ENCODE measurements at places on chromosomes 2 and 18. TPM values are rescaled to one million over a fixed set of nuclear protein-coding genes. Genes with fewer than 3 reads are reported as not detected.

The CTAGE1 gene
- not detected for total RNA-seq

The CNGA3 gene
- total RNA-seq = not detected

The LCT gene
- not detected for total RNA-seq

The KCNK3 gene
- 0.29 TPM for total RNA-seq

The ALPI gene
- total RNA-seq = not detected

The GAD1 gene
- 0.22 TPM for total RNA-seq

The SATB2 gene
- 0.88 TPM for total RNA-seq

The CHPF gene
- 193 TPM for total RNA-seq

The LYPD1 gene
- 5.5 TPM for total RNA-seq

The CROCC2 gene
- not detected for total RNA-seq

The PLCL1 gene
- under 0.01 TPM for total RNA-seq
